CD4-positive, alpha-beta T cell treated with Interleukin-15 for 4 hours (primary cell): ENCODE measurements at places on chromosomes 3 and 15.

- no peak for DNase-seq
Observed at GRCh38 chr3:36751326-36751725, 13.0 kb downstream of the DCLK3 start.

DNA sequence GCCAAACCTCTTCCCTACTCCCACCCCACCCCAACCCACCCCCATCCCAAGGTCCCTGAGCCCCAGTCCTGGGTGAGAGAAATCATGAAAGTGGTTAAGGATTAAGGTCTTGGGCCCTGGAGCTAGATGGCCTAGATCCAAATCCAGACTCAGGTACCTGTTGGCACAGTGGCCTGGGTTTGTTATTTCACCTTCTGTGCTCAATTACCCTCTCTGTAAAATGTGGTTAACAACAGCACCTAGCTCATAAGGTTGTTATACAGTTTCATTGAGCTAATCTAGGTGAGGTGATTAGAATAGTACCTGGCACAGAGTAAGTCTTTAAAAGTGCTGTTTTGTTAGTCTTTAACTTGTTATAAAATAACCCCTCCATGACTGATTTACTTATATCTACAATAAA, 6.4 kb upstream of the SNUPN start:
- DNase-seq = no peak

DNA sequence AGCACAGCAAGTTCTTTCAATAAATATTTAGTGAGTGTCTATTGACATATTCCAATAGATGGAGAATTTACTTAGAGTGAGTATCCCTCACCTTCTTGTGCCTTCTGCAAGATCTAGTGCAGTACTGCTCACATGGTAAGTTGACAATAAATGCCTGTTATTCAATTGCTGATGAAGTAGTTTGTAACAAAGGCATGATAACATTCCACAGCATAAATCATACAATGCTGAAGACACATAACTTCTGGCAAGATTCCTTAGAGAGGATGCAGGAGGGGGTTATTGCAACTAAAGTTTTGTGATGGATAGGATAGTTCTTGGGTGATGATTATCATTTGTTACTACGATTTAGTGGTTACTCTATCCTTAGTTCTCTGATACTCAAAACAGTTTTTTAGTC, 112.2 kb upstream of the RBMS3 start:
- DNase-seq = no peak

DNA sequence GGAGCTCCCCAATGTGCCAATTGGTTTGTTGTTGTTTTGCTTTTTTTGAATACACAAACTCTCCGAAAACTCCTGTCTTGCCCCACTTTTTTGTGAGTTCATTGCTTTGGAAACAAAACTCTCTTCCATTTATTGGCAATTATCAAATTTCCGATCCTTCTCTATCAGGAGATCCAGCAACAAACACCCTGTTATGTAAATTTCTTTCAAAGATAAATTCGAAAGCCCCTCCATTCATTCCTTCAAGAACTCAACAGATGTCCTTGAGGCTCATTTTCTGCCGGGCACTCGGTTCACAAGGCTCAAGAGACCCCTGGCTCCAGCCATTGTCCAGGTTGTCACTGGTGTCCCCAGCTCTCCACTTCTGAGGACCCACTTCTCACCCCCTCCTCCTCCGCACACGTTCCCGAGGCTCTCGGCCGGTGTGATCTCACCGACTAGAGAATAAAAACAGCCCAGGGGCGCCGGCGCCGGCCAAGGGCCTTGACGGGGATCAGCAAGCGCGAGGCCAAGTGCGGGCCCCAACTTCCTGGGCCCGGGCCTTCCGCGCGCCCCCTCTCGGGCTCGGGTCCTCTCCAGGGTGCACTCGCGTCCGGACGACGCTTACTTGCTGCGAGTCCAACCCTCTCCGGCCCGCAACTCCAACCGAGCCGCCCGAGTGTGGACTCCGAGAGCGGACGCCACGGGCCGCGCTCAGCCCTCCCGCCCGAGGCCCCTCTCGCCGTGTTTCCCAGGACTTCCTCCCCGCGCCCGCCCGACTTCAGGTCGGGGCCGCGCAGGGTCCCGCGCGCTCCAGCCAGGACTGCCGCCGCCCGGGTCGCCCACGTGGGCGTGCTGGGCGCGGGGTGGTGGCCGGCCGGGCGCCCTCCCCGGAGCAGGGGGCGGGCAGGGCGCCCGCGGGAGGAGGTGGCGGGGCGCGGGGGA, 533 bp upstream of the SMAD3 start:
- no peak for DNase-seq

GRCh38 chr15:101120987-101121386, 130.9 kb downstream of the CHSY1 start:
- DNase-seq = no peak

GRCh38 chr3:37223141-37223558, 48.8 kb upstream of the LRRFIP2 start:
- no peak for DNase-seq

GRCh38 chr15:27086149-27086548, 115.2 kb downstream of the GABRG3 start:
- DNase-seq = no peak

- no peak for DNase-seq
Observed at GRCh38 chr15:44883199-44883877, 73.1 kb upstream of the TERB2 start.

DNA sequence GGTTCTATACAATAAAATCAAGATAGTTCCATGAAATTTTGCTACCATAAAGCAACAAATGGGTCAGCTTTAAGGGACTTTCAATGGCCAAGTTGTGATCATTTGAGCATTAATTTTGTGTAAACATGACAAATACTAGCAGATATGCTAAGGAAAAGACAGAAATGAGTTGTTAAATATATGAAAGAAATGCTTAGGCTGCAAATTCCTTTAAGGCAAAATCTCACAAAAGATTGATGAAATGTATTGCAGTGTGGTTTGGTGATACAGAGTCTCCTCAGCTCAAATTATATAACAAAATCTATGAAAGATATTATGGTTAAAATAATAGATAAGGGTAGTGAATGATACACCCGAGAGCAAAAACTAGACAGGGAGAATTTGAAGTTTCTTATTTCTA, 377.2 kb downstream of the RAP2B start:
- DNase-seq = no peak

- DNase-seq = no peak
Observed at GRCh38 chr3:123576122-123576521, 8.7 kb downstream of the HACD2 start.

DNA sequence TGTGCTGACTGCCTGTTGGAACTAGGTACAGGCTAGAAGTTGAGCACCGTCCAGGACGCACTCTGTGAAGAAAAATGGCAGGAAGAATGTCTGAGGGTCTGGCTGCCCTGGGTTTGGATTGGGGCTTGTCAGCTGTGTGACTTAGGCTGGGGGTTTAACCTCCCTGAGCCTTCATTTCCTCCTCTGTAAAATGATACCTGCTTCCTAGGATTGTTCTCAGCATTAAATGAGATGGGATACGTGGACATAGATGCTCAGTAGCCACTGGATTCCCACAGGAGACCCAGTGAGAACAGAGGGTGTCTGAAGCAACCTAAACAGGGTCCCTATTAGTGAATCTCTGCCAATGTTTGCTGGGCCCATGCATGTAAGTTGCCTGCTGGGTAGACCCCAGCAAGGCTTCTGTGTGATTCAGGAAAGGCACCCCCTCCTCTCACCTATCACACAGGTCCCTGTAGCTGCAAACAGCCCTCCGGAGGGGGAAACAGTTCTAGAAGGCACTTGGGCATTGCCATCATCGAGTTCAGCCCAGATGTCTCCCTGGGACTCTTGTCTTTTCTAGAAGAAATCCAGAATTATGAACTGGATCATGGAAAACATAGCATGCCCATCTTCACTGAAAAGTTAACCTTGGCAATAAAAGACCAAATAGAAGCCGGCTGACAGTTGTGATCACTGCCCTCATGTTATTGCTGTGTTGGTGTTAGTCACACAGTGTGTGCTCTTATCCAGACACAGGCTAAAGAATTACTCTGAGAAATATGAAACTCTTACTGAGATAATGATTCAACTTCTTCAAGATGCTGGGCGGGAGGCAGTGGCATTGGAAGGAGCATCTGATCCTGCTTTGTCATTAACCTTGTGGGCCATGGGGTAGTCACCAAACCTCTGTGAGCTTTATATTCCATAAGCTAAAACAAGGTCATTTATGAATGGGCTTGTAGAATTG, 64.5 kb downstream of the SMAD6 start:
- no peak for DNase-seq

GRCh38 chr15:42992626-42993025, 72.0 kb upstream of the TTBK2 start:
- DNase-seq = no peak

GRCh38 chr3:133295199-133295901, 104.5 kb upstream of the BFSP2 start:
- DNase-seq = no peak

DNA sequence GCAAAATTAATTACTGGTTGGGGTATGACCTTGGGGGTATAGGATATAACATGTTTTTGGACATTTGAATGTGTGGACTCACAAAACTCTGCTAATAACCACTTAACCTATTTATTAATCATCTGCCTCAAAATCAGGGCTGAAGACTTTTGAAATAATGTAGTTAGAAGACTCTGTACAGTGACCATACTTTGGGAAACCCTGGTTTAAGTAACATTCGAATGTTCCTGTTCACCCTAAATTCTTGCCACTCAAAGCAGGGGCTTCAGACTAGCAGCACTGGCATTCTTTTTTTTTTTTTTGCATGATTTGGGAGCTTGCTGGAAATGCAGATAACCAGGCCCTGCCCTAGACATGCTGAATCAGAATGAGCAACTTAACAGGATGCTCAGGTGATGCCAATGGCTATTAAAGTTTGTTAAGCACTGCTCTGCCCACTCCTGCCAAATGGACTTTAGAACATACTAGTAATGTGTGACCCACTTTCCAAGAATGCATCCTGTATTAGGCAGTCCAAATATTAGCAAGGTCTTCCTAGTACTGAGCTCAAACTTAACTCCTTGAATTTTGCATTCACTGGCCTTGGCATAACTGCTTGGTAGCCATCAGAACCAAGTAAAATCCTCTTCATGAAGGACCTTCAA, 12.7 kb upstream of the ST3GAL6 start:
- no peak for DNase-seq
